AG08395 (cell line): ENCODE measurements at places on chromosomes 1 and 21.

DNA sequence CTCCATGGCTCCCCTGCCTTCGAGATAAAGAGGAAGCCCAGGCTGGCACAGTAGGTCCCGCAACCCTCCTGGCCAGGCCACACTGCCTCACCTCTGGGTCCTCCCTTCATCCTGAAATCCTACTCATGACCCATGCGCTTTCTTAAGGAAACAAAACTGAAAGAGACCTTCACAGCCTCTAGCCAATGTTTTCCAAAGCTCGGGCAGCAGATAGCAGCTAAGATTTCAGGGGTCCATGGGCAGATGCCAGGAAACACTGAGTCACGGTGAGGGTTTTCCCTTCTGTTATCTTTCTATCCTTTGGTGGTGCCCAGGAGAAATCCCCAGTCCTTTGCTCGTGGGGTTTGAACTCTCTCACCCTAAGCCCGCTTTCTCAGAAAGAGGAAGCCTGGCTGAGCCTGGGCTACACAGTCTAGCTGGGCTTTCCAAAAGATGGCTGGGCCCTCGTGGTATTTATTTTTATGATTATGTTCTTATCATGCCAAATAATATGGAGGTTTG, 26.6 kb downstream of the TTC39A start:
- DNase-seq: no peak

GRCh38 chr21:16258844-16259611, 529.2 kb downstream of the USP25 start:
- DNase-seq: no peak

- DNase-seq: no peak
Measured at GRCh38 chr1:184101571-184101970, 50.0 kb downstream of the TSEN15 start.

DNA sequence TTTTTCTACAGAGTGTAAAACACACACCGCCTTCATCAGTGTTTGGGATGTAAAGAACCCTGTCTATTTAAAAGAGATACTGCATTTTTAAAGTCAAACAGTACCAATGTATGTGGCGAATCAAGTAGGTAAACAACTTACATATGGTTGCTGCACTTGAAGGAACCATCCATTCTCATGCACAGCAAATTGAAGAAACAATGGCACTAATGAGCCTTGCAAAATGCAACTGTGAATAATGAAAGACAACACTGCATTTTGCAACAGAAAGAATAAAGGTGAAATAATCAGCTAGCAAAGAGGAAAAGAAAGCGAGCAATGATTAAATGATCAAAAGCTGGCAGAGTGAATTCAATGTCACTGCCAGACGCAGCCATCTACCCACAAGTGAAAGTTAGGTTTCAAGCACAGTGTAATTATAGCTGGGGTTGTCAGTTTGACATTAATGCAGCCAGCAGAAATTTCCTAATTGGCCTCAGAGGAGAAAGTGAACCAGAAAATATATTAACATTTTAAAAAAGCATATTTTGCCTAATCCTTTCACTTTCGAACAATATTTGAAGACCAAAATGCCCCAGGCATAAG, 10.9 kb upstream of the BARHL2 start:
- DNase-seq: no peak

DNA sequence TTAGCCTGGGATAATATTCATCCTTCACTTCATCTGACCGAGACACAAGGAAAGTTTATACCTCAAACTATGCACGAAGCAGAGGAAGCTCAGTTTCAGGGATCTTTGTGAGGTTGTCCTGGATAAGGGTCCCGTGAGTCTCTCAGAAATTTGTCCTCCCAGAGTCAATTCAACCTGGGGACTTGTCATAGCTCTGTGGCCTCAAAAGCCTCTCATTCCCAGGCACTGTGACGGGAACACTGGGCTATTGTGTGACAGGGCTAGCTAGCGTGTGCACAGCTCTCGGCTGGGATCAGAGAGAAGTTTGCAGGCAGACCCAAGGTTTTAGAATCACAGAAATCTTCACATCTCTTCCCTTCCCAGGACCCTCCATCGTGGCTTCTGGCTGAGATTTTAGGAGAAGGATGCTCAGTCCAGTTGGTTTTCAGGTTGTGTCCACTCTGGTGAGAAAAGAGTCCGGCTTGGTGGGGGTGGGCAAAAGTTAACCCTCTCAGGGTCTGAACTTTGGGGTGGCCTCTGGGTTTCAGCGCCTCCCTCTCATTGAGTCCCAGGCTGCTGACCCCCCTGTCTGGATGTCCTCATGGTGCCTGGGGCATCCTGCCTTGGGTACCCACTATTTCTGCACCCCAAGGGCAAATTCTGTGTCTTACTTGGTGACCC, 20.4 kb upstream of the LBR start:
- no peak for DNase-seq

DNA sequence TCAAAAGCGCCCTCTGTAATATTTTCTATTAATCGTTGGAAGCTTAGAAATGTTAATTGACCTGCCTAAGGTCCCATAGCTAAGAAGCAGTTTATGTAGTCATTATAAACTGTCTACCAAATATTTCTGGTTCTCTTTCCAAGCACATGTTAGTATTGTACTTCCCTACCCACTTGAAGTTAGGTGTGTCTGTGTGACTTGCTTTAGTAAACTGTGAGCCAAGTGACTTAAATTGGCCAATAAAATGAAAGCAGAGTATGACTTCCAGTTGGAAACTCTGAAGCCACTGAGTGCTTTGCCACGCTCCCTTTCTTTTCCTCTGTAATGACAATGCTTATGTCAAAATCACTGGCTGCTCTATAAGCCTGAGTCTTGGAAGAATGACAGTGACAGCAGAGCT, 20.6 kb upstream of the ADAMTS1 start:
- no peak for DNase-seq
